Uterus (tissue), 4 donors: ENCODE measurements at places on chromosomes 12 and 14. TPM values are rescaled to one million over a fixed set of nuclear protein-coding genes. Genes with fewer than 3 reads are reported as not detected.

GRCh38 chr12:94208622-94208966 is 60.2 kb downstream of the PLXNC1 start:
- no peak overlapping the region for H3K4me3 ChIP-seq
- H3K36me3 ChIP-seq, result no peaks in the 10 kb centered on the region
- H3K27ac ChIP-seq, result peak overlapping the region; percentile 48

DNA sequence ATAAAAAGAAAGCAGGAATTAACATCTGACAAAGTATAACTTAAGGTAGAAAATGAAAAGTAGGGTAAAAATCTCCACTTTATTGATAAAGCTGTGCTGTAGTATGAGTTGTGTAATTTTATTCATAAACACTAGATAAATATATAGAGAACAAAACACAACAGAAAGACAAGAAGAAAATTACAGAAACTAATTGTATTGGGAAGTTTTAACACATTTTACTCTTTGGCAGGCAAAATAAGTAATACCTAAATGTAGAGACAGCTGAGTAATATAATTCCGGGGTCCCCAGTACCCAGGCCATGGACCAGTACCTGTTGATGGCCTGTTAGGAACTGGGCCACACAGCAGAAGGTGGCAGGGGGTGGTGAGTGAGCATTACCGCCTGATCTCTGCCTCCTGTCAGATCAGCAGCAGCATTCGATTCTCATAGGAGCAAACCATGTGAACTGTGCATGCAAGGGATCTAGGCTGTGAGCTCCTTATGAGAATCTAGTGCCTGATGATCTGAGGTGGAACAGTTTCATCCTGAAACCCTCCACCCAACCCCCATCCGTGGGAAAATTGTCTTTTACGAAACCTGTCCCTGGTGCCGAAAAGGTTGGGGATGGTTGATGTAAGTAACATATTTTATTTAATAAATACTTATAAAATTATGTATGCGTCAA is 84.4 kb upstream of the ETV6 start:
- H3K4me3 ChIP-seq, result no peak overlapping the region
- no peak for DNase-seq
- H3K27ac ChIP-seq, result no peak overlapping the region
- no peaks in the 10 kb centered on the region for H3K27me3 ChIP-seq
- H3K4me1 ChIP-seq, result no peaks in the 10 kb centered on the region

GRCh38 chr12:115185506-115185905 is 501.5 kb upstream of the TBX3 start:
- DNase-seq, result no peak
- H3K36me3 ChIP-seq, result no peaks in the 10 kb centered on the region

DNA sequence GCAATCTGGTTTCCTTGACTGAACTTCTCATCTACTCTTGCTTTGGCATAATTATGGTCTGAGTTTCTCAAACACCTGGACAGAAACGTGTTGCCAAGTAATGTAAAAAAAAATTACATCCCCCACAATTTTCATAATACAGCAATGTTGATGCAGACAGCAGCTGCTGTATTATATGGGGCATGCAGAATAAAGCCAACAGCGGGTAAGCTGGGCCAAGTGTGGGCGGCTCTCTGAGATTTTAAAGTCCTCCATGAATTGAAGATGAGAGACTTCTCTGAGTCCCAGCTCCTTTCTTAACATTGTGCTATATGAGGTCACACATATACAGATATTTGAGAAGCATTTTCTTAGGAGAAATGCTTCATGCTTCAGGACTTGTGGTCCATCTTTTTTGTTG is 881.2 kb downstream of the GALC start:
- H3K4me3 ChIP-seq, result no peak overlapping the region
- H3K27me3 ChIP-seq, result no peaks in the 10 kb centered on the region
- no peaks in the 10 kb centered on the region for H3K4me1 ChIP-seq
- H3K27ac ChIP-seq, result no peak overlapping the region

DNA sequence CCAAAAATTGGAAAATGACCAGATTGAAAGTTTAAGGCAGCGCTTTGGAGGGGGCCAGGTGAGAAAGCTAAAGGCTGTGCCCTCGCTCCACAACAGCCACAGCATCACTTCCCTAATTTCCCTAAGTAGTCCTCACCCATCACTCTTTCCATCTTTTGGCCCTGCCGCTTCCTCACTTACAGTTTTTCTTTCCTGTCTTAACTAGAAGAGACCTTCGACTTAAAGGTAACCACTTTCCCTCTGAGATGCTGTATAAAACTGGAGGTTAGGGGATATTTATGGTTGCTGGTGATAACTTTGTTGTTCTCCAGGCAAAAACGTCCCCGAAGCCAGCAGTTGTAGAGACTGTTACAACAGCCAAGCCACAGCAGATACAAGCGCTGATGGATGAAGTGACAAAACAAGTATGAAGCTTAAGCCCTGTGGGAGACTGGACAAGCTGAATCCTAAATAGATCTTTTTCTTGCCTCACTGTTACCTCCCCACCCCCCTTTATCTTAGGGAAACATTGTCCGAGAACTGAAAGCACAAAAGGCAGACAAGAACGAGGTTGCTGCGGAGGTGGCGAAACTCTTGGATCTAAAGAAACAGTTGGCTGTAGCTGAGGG is 4.3 kb downstream of the DDIT3 start:
- no peak overlapping the region for H3K4me3 ChIP-seq
- H3K36me3 ChIP-seq, result no peaks in the 10 kb centered on the region
- no peaks in the 10 kb centered on the region for H3K27me3 ChIP-seq

GRCh38 chr12:89706986-89707702 is 1.5 kb downstream of the ATP2B1 start:
- H3K4me3 ChIP-seq, result peak overlapping the region; percentile 80
- H3K4me1 ChIP-seq, result no peaks in the 10 kb centered on the region
- DNase-seq, result peak; percentile 15
- H3K27me3 ChIP-seq, result no peaks in the 10 kb centered on the region
- no peak overlapping the region for H3K27ac ChIP-seq

GRCh38 chr12:67498991-67499390 is 149.6 kb upstream of the DYRK2 start:
- no peak overlapping the region for H3K4me3 ChIP-seq
- DNase-seq, result no peak
- no peaks in the 10 kb centered on the region for H3K4me1 ChIP-seq
- no peak overlapping the region for H3K27ac ChIP-seq
- no peaks in the 10 kb centered on the region for H3K36me3 ChIP-seq

GRCh38 chr14:22265319-22266141 is 323.5 kb downstream of the DAD1 start:
- no peak for DNase-seq
- no peaks in the 10 kb centered on the region for H3K4me1 ChIP-seq
- no peak overlapping the region for H3K4me3 ChIP-seq
- H3K36me3 ChIP-seq, result no peaks in the 10 kb centered on the region

DNA sequence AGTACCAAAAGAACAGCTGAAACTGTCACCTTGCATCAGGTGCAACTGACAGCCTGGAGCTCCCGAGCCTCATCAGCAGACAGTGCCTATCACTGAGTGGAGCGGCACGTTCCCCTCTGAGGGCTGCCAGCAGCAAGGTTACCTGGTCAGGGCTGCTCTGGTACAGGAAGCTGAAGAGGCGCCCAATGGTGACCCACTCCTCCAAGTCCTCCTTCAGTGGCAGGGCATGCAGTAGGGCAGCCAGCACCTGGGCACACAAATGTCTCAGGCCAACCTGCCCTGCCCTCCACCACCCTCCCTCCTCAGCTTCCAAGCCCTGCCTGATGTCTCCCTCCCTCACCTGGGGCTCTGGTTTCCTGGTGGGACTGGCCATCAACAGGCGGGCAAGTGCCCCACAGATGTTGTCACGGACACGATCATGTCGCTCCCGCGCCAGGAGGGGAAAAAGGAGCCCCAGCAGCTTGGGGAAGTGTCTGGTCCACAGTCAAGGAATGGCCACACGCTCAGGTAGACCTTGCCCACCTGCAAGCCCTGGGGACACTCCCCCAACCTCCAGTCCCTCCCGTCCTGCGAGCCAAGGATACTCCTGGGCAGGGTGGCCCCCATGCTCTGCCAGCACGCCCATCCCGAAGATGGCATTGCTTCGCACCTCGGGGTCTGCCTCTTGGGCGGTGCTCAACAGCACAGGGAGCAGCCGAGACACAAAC is 7.1 kb downstream of the IPO4 start:
- no peaks in the 10 kb centered on the region for H3K4me1 ChIP-seq
- H3K36me3 ChIP-seq, result no peaks in the 10 kb centered on the region
- H3K27ac ChIP-seq, result no peak overlapping the region
- DNase-seq, result no peak
- H3K4me3 ChIP-seq, result no peak overlapping the region

- DNase-seq, result no peak
- H3K27me3 ChIP-seq, result no peaks in the 10 kb centered on the region
- no peaks in the 10 kb centered on the region for H3K36me3 ChIP-seq
- no peaks in the 10 kb centered on the region for H3K4me1 ChIP-seq
- H3K4me3 ChIP-seq, result no peak overlapping the region
These were observed 70.9 kb upstream of the ETV6 start for GRCh38 chr12:11578461-11578993.

DNA sequence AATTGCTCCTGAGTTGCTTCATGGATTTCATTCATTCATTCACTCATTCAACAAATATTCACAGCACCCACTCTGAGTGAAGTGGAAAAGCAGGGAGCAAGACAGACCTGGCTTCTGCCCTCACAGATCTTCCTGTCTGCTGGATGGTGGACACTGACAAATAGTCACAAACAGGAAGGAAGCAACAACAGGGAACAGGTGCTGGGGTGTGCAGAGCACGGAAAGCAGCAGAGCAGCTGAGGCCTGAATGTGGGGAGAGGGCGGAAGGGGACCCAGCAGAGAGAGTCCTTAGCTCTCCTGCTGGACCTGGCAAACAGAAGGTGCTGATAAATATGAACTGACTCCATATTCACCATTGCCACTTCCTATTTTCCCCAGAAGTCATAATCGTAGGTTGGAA is 54.4 kb downstream of the SETD3 start:
- H3K4me1 ChIP-seq, result no peaks in the 10 kb centered on the region
- no peak overlapping the region for H3K27ac ChIP-seq
- H3K27me3 ChIP-seq, result no peaks in the 10 kb centered on the region
- no peak overlapping the region for H3K4me3 ChIP-seq
- DNase-seq, result no peak

GRCh38 chr14:85576218-85576617 is 46.3 kb downstream of the FLRT2 start:
- H3K36me3 ChIP-seq, result no peaks in the 10 kb centered on the region
- DNase-seq, result no peak

GRCh38 chr14:102580550-102581110 is 11.8 kb upstream of the RCOR1 start:
- no peaks in the 10 kb centered on the region for H3K4me1 ChIP-seq
- H3K27ac ChIP-seq, result no peak overlapping the region
- DNase-seq, result no peak
- H3K4me3 ChIP-seq, result no peak overlapping the region

- no peaks in the 10 kb centered on the region for H3K27me3 ChIP-seq
- H3K4me1 ChIP-seq, result no peaks in the 10 kb centered on the region
- H3K4me3 ChIP-seq, result no peak overlapping the region
- DNase-seq, result no peak
- H3K27ac ChIP-seq, result no peak overlapping the region
These were observed 6.4 kb upstream of the RABGGTA start for GRCh38 chr14:24277606-24278321.

GRCh38 chr12:88544991-88545980 is 35.0 kb downstream of the KITLG start:
- no peaks in the 10 kb centered on the region for H3K27me3 ChIP-seq
- no peak overlapping the region for H3K27ac ChIP-seq
- no peaks in the 10 kb centered on the region for H3K36me3 ChIP-seq
- no peak overlapping the region for H3K4me3 ChIP-seq
- no peaks in the 10 kb centered on the region for H3K4me1 ChIP-seq

DNA sequence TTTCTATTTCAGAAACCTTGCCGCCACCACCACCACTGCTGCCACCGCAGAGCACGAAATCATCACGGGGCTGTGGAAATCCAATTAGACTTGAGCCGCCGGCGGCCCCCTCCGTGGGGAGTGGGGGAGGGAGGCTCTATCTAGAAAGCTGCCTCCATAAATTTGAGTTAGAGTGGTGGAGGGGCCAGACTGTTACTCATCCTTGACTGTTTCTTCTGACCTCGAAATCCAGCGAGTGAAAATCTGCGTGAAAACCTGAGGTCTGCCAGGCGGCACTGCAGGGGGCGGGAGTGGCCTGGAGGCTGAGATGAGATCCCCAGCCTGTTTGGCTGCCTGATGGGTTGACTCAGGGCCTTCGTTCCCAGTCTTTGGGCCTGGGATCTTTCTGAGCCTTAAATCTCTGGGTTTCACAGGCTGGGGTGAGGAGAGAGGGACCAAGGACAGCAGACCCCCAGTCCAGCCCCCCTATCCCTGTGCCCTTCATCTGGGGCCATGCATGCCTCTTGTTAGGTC is 29.9 kb downstream of the TSPAN9 start:
- no peaks in the 10 kb centered on the region for H3K36me3 ChIP-seq
- H3K27me3 ChIP-seq, result no peaks in the 10 kb centered on the region
- no peak overlapping the region for H3K4me3 ChIP-seq
- H3K4me1 ChIP-seq, result peaks cover 10% of the 10 kb centered on the region

GRCh38 chr12:59191372-59191771 is 271.1 kb upstream of the LRIG3 start:
- no peak for DNase-seq
- H3K36me3 ChIP-seq, result no peaks in the 10 kb centered on the region
- H3K4me1 ChIP-seq, result no peaks in the 10 kb centered on the region
- no peak overlapping the region for H3K4me3 ChIP-seq

DNA sequence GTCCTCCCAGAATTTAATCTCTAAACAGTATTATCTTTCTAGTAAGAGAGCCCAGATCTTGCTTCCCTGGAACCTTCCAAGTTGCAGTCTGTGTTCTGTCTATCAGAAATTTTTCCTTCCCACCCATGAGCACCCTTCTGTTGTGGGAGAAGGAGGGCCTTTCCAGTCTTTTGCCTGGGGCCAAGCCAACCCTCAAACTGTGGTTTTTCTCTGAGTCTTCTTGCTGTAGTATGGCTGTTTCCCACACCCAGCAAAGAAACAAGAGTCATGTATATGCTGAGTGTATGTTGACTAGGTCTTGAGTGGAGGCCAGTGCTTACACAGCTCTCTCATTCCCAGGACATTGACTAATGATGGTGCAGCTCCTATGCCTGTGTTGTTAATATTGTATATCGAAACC is 104.5 kb downstream of the TGFB3 start:
- H3K36me3 ChIP-seq, result no peaks in the 10 kb centered on the region
- no peaks in the 10 kb centered on the region for H3K27me3 ChIP-seq
- H3K4me1 ChIP-seq, result no peaks in the 10 kb centered on the region
- peak overlapping the region; percentile 35 for H3K27ac ChIP-seq

GRCh38 chr12:47854531-47854930 is 34.8 kb upstream of the HDAC7 start:
- no peaks in the 10 kb centered on the region for H3K4me1 ChIP-seq
- no peaks in the 10 kb centered on the region for H3K27me3 ChIP-seq
- H3K4me3 ChIP-seq, result no peak overlapping the region
- no peaks in the 10 kb centered on the region for H3K36me3 ChIP-seq
- no peak overlapping the region for H3K27ac ChIP-seq

KRT6C gene
- not detected for total RNA-seq

TUNAR gene
- 0.40 TPM for total RNA-seq

OR4K15 gene
- not detected for total RNA-seq

KRT81 gene
- not detected for total RNA-seq

CACNA2D4 gene
- total RNA-seq, result 4.0 TPM

PKP2 gene
- total RNA-seq, result 0.88 TPM

DNAJC22 gene
- 4.5 TPM for total RNA-seq
